ENCODE measurements at places on chromosomes 7 and 10.

- no peak for DNase-seq
These were observed 115.0 kb upstream of the HGF start for GRCh38 chr7:81884817-81885216.

GRCh38 chr10:93124580-93125318 is 51.1 kb downstream of the CYP26A1 start:
- DNase-seq = no peak

GRCh38 chr10:126331101-126331500 is 57.2 kb downstream of the ADAM12 start:
- no peak for DNase-seq

DNA sequence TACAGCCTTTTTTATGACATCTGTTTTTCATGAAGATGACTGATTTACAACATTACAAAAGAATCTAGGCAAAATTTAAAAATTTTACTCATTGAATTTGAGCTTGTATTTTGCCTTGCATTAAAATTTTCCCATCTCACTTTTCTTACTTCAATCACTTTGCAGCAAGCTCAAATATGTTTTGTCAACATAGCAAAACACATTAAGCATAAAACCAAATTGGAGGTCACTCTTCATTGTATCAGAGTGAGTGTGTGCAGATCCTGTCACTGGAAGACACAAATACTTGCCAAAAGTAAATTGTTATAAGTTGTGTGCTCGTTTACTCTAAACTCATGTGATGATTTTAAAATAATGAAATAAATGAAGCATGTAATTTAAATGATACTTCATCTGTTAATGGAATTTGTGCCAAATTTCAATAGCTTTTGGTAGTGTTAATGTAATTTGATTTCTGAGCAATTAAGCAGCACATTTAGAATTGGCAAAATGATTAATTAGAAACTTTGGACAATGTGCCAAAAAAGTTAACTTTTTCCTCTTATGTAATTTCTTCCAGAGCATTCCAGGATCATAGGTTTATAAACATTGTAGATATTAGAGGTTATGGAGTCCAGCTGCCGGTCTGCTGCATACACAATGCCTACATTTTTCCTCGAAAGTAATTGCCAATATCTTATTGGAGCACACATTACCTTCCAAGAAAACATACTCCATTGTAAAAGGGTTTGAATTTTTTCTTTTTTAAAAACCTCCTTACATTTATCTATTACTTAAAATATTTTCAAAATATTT is 1078.2 kb upstream of the LRRTM3 start:
- DNase-seq = no peak

DNA sequence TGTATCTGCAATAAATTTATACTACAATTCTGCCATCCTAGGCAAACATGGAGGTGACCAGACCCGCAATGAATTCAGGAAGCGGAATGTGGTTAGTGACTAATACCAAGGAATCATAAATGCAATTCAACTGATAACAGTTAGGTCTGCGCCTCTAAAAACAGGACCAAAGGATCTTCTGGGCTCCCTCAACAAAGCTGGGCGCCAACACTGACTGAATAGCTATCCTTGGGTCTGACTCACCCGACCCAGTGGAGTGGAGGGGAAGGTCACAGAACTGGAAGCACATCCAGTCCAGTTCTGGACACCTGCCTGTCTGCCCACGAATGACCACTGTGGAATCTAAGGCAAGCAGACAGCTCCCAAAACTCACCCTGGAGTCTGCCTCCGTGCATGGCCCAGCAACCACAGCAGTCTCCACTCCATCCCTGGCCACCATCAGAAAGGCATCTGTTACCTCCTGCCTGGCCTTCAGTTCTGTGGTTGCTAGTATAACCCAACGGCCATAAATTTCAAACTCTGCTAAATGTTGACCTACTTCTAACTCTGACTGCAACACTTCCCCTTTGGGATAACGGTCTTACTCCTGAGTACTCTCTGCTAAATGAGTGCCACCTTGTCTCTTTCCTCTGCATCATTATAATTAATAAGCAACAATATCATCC is 43.0 kb upstream of the DLX6 start:
- DNase-seq = no peak

GRCh38 chr10:120209124-120209762 is 247.8 kb upstream of the PLPP4 start:
- no peak for DNase-seq

- no peak for DNase-seq
These were observed 37.7 kb upstream of the ITGB1 start for GRCh38 chr10:32995751-32996150.

GRCh38 chr10:92595505-92595904 is 2.6 kb downstream of the KIF11 start:
- DNase-seq = no peak

DNA sequence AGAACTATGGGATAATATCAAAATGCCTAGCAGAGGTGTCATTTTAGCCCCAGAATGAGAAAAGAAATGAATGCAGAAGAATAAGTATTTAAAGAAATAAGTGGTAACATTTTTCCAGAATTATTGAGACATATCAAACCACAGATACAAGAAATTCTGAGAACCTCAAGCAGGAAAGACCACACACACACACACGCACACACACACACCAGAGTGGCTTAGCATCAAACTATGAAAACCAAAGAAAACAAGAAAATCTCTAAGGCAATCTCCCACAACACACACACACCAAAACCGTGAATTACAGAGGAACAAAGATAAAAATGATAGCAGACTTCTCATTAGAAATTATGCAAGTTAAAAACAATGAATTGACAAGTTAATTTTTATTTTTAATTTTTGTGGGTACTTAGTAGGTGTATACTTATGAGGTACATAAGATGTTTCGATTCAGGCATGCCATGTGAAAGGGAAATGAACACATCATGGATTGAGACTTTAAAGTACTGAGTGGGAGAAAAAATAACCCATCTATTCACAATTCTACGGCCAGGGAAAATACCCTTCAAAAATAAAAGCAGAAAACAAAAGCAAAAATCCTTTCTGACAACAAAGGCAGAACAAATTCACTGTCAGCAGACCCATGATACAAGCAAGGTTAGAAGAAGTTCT is 14.6 kb downstream of the PPIF start:
- no peak for DNase-seq

DNA sequence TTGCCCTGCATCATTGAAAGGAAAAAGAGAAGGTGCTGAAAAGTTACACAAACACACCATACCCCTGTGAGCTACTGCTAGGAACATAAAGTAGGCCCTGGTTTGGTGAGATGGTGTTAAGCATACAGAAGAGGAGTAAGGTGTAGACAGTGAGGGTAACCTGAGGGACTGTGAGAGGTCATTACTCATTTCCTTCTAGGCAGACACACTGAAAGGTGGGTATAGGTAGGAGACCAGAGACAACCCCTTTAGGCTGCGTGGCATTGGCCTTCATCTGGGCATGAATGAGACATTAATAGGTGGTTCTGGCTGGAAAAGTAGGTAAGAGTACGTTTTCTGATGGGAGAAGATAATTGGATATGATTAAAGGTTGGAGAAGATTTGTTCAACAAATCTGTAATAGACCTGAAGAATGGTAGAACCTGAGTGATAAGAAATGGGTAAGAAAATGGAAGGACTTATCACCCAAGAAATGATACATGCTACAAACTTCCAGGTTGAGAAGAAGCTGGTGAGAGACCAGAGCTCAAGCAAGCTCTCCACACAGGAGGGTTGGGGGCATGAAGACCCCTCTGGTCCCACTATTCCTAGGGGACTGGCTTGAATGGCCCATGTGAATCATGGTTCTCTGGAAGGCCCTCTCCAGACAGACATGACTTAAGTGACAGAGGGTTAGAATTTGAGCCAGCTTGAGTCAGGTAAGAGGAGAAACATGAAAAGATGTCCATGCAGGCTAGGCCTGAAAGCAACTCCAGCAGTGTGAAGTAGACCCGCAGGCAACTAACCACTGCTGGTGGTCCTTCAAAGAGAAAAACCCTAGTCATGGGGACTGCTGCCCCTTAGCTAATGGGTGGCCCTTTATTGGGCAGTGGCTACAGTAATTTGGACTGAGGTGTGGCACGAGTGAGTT is 3.8 kb downstream of the COMTD1 start:
- DNase-seq = no peak

GRCh38 chr7:27192546-27193334 is 7.2 kb downstream of the HOXA13 start:
- no peak for DNase-seq

DNA sequence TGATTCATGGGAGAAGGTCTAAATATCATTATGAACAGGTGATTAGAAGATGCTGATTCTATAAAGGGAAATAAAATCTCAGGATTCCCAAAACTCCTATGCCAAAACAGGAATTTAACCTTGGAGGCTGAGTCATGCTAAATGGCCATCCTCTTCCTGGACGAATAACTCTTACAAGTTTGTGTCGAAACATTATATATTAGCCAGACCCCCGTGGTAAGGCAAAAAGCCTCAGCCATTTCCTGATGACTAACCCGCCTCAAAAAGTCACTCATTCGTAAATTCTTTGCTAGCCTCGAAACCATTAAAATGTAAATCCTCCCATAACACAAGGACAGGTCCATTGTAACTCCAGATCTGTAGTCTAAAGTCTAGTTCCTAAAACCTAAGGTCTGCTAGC is 32.0 kb downstream of the CUL2 start:
- DNase-seq = peak; percentile 35

DNA sequence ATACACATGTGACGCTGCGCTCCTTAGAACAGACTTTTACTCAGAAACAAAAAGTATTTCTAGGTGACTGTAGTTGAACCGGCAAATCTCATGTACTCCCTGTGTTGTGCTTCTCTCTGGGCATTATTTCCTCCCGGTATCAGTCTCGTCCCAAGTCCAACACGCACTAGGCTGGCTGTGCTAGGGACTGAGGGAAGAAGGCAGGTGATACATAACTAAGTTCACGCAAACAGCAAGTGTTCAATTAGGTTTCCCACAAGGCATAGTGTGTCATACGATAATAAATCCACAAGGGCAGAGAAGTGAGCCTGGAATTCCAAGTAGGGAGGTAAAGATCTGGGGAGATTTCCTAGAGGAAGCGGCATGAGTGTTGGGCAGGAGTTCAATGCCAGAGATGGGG is 20.4 kb downstream of the FAM53B start:
- DNase-seq = no peak

GRCh38 chr7:1567896-1568510 is 1.8 kb downstream of the PSMG3 start:
- no peak for DNase-seq

GRCh38 chr7:137771679-137772078 is 75.1 kb downstream of the DGKI start:
- DNase-seq = no peak

- DNase-seq = no peak
These were observed 9.9 kb upstream of the OR2A5 start for GRCh38 chr7:144038887-144039286.

DNA sequence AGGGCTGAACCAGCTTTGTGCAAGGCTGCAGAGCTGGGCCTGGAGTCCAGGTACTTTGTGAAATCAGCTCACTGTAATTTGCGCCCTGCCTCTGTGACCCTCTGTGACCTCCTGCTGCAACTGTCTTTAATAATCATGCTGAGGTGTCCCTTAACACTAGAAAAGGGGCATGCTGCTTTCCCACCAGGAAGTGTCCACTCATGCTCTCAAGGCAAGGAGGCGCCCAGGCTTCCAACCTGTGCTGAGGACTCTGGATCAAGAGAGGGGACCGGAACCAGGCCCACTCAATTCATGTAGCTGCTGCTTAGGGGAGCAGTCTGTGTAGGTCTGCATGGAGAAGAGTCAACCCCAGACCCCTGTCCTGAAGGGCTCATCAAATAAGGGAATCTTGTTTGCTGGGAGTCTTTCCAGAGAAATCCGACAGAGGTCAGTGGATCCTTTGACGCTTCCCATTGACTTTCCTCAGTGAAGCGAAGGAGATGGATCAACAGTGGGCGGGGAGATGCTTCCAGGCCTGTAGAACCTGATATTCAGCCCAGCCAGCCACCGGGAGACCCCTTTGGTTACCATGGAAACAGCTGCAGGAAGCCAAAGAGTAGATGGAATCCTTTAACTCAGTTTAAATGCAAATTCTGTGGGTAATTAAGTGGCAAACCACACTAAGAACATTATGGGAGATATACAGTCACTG is 945.9 kb downstream of the GRID1 start:
- no peak for DNase-seq

- peak; percentile 26 for DNase-seq
These were observed 61.0 kb downstream of the MPP7 start for GRCh38 chr10:28241741-28242399.

DNA sequence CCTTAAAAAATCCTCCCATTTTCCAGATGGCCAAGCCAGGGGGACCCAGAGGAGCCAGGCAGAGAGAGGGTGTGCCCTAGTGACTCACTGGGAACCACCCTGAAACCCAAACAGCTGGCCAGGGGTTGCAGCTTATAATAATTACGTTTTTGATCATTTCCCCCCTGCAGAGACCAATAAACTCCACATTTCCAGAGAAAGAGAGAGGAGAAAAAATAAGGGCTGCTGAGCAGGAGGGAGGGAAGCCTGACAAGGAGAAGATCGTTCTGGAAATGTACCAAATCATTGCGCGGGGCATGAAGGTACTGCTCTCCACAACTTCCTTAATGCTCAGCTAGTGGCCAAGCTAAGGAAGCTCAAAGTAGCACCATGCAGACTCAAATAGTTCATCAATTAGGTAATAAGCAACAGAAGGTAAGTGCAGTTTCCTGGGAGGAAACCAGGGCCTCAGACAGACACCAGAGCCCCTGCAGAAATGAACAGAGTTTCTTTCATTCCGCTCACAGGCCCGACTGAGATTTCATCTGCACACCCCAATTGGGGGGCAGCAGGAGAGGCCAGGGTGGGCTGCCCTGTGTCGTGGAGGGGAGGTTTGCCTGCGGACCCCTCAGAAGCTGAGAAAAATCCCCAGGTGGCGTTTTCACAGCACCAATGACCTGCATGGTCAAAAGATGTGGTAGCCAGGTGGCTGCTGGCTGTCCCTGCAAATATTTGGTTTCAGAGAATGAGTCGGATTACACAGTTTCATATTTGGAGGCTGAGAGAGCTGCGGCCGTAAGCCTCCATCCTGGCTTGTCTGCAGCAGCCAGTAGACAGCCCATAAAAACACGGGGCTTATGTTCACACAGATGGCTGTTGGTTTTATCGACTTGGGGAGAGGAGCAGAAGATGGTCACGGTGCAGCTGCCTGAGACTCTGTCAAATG is 153.2 kb upstream of the LYZL2 start:
- no peak for DNase-seq

GRCh38 chr10:53570221-53570620 is 797.6 kb upstream of the MBL2 start:
- no peak for DNase-seq

- DNase-seq = no peak
These were observed 29.8 kb downstream of the ZMIZ1 start for GRCh38 chr10:79098596-79099015.

- DNase-seq = no peak
These were observed 645.2 kb downstream of the AUTS2 start for GRCh38 chr7:70243443-70243842.
